ENCODE measurements at places on chromosomes 6 and 20. TPM values are rescaled to one million over a fixed set of nuclear protein-coding genes. Genes with fewer than 3 reads are reported as not detected.

DNA sequence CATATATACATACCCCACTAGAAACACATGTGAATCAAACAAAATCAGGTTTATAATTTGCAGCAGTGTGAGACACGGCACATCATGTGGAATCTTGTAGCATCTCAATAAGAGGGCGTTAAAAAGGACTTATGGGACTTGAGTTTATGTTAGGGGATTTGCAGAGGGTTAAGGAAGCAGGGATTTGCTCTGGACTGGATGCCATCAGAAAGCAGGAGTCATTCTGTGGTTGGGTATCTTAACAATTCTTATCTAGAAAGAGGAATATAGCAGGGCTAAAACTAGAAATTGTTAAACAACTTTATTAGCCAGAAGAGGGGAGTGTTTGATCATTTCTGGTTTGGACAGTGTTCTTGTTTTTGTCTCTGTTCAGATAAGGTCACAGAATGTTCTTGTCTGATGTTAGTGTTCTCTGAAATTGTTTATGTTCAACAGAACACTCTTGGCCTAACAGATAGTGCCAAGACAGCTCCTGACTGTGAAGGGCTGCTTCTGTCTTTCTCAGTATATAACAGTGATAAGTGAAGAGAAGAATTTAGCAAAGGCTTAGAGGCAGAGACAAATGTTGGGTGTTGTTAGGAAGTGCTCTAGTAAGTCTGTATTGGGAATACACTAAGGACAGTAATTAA, 39.2 kb downstream of the LIN28B start:
- DNase-seq, result no peak
- H3K4me3 ChIP-seq, result no peak overlapping the region
- H3K36me3 ChIP-seq, result no peaks in the 10 kb centered on the region
- no peak overlapping the region for H3K27ac ChIP-seq

APMAP gene
- total RNA-seq, result 82.7 TPM

DNA sequence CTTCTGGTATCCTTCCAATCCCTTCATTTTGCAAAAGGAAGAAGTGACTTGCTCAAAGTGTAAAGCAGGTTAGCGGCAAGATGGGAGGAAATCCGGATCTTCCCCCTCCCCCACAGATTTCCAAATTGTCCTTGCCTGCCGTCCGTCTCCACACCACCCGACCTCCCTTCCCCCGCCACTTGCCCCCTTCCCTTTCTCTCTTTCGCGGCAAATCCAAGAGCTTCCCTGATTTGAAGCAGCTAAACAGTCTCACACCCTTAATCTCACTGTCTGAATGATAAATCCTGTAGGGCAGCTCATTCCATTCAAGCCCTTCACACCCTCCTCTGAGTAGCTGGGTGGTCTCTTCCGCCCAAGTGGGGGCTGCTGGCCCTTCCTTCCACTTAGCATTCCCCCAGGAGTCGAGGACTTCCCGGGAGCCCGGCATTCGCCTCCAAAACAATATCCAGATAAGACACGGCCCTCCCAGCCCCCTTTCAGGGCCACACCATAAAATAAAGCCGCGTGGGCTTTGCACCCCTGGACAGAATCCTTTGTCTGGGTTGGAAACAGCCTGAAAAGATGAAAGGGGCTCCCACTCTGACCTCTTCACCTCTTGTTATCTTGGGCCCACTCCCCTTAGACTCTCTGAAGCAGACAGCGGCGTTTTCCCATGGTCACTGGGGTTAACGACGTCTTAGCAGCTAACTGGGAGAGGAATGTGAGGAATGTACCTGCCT, 44.0 kb upstream of the PIM1 start:
- no peaks in the 10 kb centered on the region for H3K36me3 ChIP-seq
- H3K27me3 ChIP-seq, result no peaks in the 10 kb centered on the region
- DNase-seq, result no peak
- H3K27ac ChIP-seq, result no peak overlapping the region
- H3K4me1 ChIP-seq, result peaks cover 30% of the 10 kb centered on the region
- H3K4me3 ChIP-seq, result no peak overlapping the region

DNA sequence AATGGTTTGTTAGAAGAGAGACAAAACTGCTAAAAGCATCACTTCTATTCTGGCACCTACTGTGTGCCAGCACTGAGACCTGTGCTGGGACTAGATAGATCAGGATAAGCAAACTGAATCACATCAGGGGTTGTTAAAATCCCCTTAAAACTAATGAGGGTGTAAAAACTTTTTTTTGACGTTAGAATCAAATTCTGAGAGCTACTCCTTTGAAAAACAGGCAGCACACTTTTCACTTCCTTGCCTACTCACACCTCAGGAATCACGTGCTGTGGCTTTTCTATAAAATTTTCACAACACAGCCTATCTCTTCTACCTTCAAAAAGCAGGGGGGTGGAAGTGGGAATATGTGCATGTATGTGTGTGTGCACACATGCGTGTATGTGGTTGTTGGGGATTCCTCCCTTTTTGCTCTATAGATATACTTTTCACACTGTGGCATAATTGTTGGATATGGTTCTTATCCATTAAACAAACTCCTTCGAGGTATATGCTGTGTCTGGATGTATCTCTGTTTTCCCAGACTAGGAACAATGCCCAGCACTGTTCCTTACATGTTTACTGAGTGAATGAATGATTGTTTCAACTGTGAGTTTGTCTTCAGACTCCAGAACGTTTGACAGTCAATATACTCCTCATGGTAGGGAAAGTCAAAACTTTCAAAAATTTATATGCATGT, 105.4 kb downstream of the FYN start:
- no peaks in the 10 kb centered on the region for H3K36me3 ChIP-seq
- H3K4me1 ChIP-seq, result no peaks in the 10 kb centered on the region
- H3K27ac ChIP-seq, result no peak overlapping the region
- H3K4me3 ChIP-seq, result no peak overlapping the region

TMEM244 gene
- not detected for total RNA-seq
